ENCODE measurements at places on chromosomes 1 and 21.

DNA sequence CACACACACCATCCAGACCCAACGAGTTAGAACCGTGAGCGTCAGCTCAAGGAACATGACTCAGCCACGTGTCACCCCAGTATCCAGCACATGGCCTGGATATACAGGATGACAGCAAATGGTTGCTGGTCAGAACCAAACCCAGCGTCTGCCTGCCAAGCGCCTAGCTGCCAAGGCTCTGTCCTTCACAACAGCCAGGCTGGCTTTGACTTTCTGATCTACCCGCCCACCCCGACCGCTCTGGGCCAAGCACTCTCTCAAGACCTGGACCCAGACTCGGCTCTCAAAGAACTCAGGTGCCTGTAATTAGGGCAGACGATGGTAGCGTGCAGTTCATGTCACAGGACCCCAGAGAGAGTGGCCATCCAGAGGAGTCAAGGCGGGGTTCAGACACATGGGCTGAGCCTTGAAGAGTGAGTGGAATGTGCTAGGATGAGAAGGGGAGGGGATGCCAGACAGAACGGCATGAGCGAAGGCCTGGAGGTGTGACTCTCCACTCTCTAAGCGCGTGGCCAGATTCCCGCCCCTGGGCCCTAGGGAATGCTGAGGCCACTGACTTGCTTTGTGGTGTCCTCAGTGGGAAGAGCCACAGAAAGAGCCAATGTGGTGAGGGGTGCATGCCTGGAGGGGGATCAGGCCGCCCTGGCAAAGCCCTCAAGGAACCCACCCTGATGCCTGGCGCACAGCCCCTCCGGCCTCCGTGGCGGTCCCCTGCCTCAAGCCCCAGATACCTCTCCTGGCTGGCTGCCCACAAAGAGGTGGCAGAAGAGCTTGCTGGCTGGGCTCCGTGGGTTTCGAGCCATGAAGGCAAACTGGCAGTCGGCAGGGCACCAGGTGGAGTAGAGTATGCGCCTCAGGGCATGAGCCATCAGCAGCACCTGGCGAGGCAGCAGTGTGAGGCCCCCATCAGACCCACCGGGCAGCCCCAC is 7.0 kb downstream of the SH2D5 start:
- DNase-seq, result peak; percentile 40

DNA sequence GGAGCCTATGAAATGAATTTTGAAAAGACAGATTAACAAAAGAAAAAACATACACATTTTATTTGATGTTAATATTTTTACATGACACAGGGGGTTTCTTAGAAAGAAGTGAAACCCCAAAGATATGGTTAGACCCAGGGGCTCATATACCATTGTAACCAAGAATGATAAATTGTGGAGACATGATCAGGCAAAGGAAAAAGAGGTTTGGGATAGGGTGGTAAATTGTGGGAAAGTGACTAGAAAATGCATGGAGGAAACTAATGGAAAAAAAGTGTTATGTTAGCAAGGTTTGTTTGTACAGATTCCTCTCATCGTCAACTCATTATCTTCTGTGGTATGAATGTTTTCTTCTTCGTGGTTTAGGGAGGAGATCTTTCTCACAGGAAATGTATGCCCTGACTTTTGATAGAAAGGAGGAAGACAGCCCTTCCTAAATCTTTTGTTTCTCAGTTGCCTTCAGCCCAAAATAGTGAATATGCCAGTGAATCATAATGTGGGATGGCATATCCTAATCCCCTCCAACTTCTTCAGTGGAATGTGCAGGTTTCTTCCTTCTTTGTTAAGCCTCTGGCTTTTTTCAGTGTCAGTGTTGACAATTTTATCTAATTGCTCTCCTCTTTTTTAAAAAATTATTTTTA is 140.4 kb upstream of the UBE2U start:
- no peak for DNase-seq

- no peak for DNase-seq
Measured at GRCh38 chr1:197633447-197634078, 141.7 kb downstream of the DENND1B start.

DNA sequence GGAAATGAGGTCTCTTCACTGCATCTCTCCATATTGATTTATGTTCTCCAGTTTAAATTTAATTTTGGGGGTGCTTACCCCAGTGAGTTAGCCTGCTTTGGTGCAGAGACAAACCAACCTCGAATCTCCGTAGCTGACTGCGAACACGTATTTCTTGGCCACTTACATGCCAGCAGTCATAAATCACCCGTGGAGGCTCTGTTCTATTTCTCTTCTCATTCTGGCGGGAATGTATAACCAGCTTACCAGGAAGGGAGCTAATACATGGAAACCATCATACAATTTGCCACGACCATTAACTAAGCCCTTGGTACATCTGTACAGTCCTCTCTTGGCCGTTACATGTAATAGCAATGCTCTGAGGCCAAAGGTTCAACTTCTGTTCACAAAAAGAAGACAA is 148.0 kb downstream of the PLA2G4A start:
- DNase-seq, result no peak

DNA sequence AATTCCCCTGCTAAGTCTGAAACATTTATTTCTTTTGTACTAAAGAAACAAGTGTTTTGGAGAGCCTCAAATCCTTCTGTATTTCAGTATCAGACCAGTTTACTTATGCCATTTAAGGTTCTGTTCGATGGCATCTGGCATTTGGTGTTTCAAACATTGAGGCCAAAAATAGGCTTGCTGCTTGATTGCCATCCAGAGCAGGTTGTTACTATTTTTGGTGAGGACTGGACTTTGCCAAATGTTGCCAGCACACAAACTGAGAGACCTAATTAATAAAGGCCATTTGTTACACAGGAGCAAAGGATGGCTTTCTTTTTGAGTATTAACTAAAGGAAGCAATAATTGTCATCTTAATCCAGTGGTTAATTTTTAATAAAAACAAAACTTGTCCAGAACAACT is 26.2 kb downstream of the VPS45 start:
- DNase-seq, result no peak

GRCh38 chr1:204263254-204263910 is 49.6 kb upstream of the GOLT1A start:
- DNase-seq, result no peak

DNA sequence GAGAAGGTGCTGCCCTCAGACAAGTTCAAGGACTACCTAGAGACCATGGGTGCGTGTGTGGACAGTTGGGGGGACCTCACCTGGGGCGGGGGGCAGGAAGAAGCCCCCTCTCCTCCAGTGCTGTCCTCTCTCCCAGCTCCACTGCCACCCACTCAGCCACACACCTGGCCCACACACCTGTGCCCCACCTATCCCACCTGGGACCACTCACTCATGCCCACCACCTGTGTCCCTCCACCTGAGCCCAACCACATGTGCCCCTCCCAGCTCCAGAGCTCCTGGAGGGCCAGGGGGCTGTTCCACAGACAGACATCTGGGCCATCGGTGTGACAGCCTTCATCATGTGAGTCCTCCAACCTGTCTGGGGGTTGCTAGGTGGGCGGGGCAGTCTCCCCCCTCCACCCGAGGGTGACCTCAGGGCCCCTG is 29.0 kb downstream of the TRIM11 start:
- no peak for DNase-seq

DNA sequence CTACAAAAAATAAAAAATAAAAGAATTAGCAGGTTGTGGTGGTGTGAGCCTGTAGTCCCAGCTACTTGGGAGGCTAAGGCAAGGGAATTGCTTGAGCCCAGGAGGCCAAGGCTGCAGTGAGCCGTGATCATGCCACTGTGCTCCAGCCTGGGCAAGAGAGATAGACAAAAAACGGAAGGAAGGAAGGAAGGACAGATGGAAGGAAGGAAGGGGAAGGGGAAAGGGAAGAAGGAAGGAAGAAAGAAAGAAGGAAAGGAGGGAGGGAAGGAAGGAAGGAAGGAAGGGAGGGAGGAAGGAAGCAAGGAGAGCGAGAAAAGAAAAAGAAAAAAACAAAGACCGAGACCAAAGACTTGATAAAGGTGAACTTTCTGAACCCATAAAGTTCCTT is 25.3 kb upstream of the RAP1A start:
- no peak for DNase-seq
